M059J (cell line): ENCODE measurements at places on chromosomes 6 and 20.

GRCh38 chr6:43368259-43369160, 937 bp downstream of the ZNF318 start:
- peak; percentile 64 for DNase-seq

DNA sequence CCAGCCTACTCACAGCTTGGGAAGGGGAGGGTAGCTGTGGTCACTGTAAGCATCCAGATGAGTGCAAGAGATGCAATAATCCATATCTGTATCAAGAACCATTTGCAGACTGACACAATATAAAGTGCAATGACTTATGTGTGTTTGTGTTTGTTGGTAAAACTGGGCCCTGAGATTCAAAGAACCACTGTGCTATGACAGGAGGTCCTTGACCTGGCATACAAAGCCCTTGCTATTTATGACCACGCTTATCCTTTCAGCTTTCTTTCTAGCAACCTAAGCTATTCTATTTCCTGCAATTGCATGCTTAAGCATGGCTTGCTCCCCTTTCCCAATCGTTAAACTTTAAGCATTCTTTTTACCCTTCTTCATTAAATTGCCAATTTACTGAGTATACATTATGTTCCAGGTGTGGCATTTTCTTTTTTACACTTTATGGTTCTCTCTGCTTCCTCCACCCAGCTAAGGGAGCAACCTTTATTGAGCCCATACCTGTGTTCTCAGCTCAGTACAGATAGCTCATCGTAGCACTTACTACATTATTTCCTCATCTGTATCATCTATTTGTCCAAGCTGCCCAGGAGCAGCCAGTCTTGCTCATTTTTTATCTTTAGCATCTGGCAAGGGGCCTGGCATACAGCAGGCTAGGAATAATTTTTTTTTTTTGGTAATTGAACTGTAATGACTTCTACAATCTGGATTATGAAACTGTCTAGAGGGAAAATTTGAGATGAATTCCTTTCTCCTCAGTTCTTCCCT, 3.5 kb downstream of the MCUR1 start:
- no peak for DNase-seq

- no peak for DNase-seq
These were observed 260.6 kb downstream of the TFAP2A start for GRCh38 chr6:10154251-10154650.

- no peak for DNase-seq
These were observed 273.6 kb downstream of the ADGB start for GRCh38 chr6:146872426-146872785.

- DNase-seq: no peak
These were observed 35.0 kb upstream of the NELFCD start for GRCh38 chr20:58945965-58946631.

- no peak for DNase-seq
These were observed 95.9 kb downstream of the SMOC2 start for GRCh38 chr6:168536665-168537539.

- peak; percentile 88 for DNase-seq
These were observed 55.5 kb upstream of the SGK1 start for GRCh38 chr6:134373282-134373922.

DNA sequence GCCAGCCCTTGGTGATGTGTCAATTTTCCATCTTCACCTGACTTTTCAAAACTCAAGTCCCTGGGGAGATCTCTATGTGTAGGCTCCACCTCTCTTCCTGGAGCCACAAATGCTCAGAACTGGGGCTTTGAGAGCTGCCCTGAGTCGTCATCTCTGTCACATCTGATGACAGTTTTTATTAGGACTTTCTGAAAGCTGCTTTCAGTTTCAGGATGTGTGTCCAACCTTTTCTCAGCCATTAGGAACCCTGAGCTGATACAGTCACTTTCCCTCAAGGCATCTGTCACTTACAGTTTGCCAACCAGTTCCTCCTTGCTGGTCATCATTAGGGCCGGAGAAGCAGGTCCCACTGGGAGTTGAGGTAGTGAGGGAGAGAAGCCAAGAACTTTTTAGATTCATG, 365.9 kb upstream of the CHD6 start:
- DNase-seq: no peak

- peak; percentile 83 for DNase-seq
These were observed 35.2 kb upstream of the KIF13A start for GRCh38 chr6:18022398-18023231.

GRCh38 chr6:152160346-152160745, 352.9 kb downstream of the ESR1 start:
- DNase-seq: no peak

DNA sequence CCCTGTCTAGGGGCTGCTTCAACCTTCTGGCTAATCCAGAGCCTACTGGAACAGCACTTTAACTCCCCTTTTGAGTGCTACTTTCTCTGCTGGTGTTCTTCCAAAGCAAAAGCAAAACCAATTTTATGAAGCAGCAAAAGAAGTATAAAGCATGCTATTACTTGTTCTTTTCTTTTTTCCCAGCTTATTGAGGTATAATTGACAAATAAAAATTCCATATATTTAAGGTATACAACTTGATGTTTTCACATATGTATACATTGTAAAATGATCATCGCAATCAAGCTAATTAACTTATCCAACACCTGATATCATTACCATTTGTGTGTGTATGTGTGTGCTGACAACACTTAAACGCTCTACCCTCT, 14.9 kb downstream of the ID4 start:
- DNase-seq: no peak

DNA sequence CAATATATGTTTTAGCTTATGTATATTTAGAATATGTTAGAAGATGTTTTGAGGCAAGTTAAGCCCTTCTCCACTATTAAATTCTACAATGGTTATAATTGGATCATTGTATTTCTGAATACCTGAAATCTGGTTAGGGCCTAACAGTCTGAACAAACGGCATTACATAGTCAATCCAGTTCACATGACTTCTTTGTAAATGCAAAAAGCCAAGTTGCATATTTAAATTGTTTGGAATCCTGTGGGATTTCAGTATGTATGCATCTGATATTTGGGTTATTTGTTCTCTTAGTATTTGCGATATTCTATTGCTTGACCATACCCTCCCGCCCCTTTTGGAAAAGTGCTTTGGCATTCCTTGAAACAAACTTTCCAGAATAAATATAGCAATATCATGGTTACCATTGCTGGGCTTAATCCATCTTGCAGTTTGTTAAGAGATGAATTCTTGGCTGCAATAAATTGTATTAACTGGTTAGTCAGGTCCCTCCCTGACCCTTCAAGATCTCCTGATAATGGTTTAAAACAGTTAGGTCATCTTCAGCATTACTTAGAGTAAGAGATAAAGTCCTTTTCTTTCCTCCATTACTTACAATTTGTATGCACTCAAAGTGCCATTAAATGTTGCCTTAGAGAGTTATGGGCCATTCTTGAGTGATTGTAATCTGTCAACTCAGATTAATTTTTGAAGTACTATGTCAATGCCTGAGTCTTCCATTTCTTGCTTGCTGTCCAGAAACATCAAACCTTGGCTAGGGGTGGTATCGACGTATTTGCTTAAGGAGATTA, 36.5 kb downstream of the LRRC1 start:
- peak; percentile 28 for DNase-seq
